A172 (cell line): ENCODE measurements at places on chromosomes 4 and X. TPM values are rescaled to one million over a fixed set of nuclear protein-coding genes. Genes with fewer than 3 reads are reported as not detected.

BTC gene
- 0.03 and 0.14 TPM in 2 replicates for total RNA-seq

DNA sequence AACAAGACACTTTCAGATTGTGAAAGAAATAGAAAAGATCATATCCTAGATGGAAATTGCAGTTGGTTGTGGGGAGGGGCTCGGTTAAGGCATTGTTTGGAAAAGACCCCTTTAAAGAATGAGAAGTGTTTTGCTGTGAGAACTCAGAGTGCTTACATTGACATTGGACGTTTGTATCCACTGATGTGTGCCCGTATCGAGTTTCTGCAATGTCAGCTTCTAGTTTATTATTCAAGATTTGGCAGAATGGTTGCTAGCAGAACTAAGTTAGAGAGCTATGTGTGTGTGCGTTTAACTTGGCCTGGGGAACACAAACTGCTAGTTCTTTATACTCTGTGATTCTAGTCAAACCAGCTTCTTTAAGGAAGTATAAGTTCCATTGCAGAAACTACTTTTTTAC lies 2702.5 kb downstream of the PCDH7 start:
- DNase-seq, result no peak

GRCh38 chrX:72399816-72400215 lies 94.1 kb upstream of the CITED1 start:
- DNase-seq, result no peak

CPEB2 gene
- 2.2 and 5.3 TPM in 2 replicates for total RNA-seq

GRCh38 chr4:16205298-16206164 lies 20.7 kb downstream of the TAPT1 start:
- no peak for DNase-seq

IL13RA2 gene
- 65.4 and 92.5 TPM in 2 replicates for total RNA-seq

DNA sequence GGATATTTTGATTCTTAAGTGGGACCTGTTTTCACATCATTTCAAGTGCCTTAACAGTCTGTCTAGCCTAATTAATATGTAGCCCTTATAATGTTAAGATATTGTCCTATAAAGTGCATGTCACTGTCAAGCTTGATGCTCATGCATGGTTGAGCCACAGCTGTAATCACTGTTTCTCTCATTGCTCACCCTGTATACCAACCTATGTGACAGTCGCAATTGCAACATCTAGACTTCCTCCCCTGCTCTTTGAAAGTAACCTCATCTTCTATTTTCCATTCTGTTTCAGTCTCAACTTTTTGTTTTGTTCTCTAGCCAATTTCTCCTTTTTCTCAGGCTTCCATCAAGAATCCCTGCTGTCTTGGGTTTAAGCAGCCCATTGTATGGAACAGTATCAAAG lies 24.4 kb upstream of the MSL3 start:
- no peak for DNase-seq

GRCh38 chrX:11187001-11187400 lies 75.9 kb downstream of the HCCS start:
- DNase-seq, result no peak

DNA sequence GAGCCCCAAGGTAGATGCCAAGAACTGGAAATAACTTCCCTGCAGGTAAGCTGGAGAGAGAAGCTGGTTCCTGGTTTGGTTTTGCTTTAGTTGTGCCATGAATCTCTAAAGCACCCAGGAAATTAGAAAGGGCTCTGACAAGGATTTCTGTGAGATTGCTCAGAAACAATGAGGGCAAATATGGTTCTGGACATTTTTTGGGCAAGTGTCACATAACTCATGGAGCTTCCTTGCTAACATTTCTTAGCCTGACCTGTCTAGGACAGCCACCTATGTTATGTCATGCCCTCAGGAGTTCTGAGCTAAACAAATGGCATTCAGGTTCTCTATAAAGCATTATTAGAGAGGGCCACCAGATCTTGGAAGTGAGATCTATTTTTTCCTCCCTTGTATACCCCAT lies 131.8 kb downstream of the GUCY2F start:
- no peak for DNase-seq

GRCh38 chrX:134760650-134761049 lies 102.4 kb upstream of the PLAC1 start:
- DNase-seq, result no peak

DNA sequence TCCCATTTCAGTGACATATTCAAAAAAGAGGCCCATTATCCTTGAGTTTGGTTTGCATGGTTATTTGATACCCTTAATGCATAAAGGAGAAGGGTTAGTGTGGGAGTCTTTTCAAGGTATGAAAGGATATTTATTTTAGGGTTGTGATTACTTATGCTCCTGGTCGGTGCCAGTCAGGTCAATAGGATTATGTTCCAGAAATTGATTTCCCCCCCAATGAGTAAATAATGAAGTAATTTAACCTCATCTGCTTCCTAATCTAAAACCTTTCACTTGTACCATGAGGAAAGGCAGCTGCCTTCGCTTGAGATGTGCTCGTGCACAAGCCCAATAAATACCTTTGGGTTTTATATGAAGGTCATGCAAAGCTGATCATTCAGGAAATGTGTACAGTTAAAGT lies 55.0 kb upstream of the NR0B1 start:
- no peak for DNase-seq

DNA sequence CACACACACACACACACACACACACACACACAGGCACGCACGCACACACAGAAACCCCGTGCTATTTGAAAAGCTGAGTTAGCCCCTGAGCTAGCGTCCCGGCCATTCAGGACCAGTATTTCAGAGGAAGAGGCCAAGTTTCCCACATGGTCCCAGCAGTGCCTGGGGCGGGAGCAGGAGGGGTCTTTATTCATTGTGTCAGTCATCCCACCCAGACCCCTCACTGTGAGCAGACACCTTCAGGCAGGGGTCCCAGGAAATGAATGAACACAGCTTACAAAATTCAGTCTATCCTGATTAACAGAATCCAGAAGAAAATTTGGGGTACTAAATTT lies 58.1 kb downstream of the ZFYVE28 start:
- DNase-seq, result no peak

GRCh38 chr4:176443646-176444409 lies 124.1 kb downstream of the SPCS3 start:
- peak; percentile 82 for DNase-seq

- DNase-seq, result no peak
These were observed 24.4 kb downstream of the BLOC1S4 start for GRCh38 chr4:6740347-6740746.

- DNase-seq, result no peak
These were observed 18.9 kb downstream of the LETM1 start for GRCh38 chr4:1837069-1837468.

- no peak for DNase-seq
These were observed 841.3 kb downstream of the PDHA2 start for GRCh38 chr4:96681218-96681617.

- DNase-seq, result peak; percentile 70
These were observed 132.8 kb upstream of the FUNDC1 start for GRCh38 chrX:44675362-44676024.

TAF7L gene
- total RNA-seq, result not detected in 2 replicates

DNA sequence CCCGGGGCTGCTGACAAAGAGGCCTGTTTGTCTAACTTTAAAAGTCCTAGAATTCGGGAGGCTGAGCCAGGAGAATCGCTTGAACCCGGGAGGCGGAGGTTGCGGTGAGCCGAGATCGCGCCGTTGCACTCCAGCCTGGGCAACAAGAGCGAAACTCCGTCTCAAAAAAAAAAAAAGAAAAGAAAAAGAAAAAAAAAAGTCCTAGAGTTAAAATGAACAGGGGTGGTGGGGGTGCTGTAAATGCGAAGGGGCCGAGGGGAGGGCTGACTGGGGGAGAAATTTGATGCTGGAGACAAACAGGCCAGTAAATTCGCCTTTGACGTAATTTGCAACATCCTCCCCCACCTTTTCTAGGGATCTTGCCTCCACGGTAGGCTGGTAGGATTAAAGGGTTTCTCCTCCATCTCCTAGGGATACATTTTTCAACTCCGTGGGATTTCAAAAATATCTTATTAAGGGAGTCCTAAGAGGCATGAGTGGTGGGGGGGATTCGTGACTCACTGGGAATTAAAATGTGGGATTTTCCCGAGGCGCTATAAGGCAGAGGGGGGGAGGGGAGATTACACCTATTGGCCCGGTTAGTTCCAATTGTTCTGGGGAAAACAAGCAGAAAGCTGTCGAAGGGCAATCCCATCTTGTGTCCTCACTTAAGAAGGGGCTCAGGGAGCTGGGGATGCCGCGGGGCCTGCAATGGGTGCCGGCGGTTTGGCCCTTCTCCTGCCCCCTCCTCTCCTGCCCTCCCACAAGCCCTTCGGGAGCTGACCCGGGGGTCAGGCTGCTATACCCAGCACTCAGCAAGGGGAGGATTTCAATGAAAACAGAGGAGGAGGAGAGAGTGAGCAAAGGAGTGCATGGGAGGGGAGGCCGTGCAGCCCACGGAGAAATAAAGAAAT lies 3.0 kb upstream of the BCOR start:
- no peak for DNase-seq

PLXNB3 gene
- total RNA-seq, result 13.8 and 14.3 TPM in 2 replicates

DNA sequence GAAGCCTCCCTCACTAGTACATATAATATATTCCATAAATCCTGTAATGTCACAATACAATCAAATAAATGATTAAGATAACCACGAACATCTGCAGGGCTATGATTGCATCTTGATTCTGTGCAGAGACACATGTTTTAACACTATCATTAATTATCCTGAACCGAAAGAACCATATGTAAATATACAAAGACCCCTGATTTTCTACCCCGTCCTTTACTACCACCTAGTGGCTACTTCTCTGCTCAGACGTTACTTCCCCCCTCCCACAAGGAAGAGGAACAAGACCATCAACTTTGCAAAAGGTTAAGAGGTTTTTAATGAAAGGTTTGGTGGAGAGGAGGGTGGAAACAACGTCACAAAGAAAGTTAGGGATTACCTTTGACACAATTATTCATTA lies 134.0 kb downstream of the COL4A6 start:
- DNase-seq, result no peak

DNA sequence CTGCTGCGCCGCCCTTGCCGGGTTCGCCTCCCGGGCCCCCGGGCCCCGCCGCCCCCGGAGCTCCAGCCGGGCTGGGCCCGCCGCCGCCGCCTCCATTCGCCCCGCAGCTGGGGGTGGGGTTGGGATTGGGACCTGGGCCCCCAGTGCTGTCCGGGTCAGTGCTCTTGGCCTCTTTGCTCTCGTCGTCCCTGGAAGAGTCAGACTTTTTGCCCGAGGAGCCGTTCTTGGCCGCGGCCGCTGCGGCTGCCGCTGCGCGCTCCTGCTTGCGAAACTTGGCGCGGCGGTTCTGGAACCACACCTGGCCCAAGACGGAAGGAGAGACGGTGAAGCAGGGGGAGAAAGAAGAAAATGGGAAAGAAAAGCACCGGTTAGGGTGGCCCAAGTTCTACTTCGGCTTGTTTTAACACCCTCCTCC lies 2.5 kb downstream of the PHOX2B start:
- no peak for DNase-seq

DNA sequence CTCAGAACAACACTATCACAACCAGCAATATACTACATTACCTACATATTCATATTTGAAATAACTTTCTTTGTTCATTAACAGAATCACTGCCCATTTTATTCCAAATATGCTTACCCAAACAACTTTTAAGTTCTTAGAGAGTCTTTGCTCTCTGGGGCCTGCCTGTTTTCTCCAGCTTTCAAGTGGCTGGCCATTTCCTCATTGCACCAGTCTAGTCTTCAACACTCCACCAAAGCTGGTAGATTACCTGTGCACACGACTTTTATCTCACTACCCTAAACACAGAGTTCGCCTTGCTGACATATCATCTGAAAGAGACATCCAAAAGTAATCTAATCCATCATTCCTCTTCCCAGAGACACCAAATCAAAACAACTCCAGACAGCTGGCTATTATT lies 66.2 kb downstream of the PRDM5 start:
- no peak for DNase-seq

LRIT3 gene
- total RNA-seq, result not detected in 2 replicates

GRCh38 chr4:14631806-14632440 lies 370.4 kb upstream of the CPEB2 start:
- no peak for DNase-seq

DNA sequence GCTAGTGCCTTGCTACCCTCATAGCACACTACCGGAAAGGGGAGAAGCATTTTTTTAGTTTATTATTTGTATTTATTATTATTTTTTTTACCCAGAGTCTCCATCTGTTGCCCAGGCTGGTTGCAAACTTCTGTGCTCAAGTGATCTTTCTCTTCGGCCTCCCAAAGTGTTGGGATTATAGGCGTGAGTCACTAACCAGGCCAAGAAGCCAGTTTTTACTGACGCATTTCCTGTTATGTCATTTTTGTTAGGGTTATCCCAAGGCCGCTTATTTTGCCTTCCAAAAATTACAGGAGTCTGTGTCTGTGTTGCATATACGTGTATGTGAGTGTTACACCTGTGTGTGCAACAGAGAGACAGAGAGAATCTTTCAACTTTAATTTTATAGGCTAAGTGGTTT lies 404.5 kb downstream of the GBA3 start:
- peak; percentile 82 for DNase-seq

CETN2 gene
- total RNA-seq, result 128 and 135 TPM in 2 replicates

- peak; percentile 53 for DNase-seq
These were observed 14.5 kb downstream of the AFP start for GRCh38 chr4:73450398-73451004.

TEX13C gene
- 0.28 and 0.60 TPM in 2 replicates for total RNA-seq

SOX3 gene
- total RNA-seq, result not detected in 2 replicates

EMCN gene
- not detected in 2 replicates for total RNA-seq

DNA sequence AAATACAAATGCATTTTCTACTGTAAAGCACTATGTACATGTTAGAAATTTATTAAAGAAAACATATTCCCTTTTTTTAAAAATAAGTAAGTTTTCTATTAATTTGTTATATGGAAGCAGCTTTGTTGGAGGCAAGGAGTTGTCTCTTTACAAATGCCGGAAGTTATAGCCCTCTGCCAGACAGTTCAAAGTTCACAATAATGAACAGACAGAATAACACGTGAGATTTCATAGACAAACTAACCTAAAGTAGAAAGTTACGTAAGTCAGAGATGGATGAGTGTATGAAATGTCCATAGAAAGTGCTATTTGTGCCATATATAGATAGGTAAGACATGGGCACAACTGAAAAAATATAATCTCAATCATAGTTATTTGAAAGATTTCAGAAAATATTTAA lies 43.9 kb upstream of the NEIL3 start:
- DNase-seq, result no peak

LANCL3 gene
- total RNA-seq, result 0.47 and 0.62 TPM in 2 replicates

ZFX gene
- 35.0 and 45.7 TPM in 2 replicates for total RNA-seq

DNA sequence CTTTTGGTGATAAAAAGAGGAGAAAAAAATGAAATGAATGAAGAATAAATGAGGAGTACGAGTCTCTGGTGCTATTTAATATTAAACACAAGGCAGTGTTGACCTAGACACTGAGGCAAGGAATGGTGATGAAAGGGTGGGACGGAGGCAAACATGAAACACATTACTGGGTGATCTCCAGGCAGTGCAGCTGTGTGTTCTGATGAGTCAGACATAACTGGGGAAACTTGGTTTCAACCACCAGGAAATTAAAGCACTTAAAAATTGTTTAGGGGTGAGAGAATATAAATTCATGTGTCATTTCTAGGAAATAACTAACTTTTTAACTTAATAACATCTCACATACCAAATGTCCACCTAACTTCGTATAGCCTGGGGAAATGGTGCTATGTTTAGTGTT lies 19.7 kb upstream of the CXCL6 start:
- DNase-seq, result peak; percentile 57
